ENCODE measurements at places on chromosomes 2 and 18. TPM values are rescaled to one million over a fixed set of nuclear protein-coding genes. Genes with fewer than 3 reads are reported as not detected.
A peak's percentile ranks its signal among the peaks of the same experiment; 100 is the strongest.

MC4R gene
- total RNA-seq = not detected

DNA sequence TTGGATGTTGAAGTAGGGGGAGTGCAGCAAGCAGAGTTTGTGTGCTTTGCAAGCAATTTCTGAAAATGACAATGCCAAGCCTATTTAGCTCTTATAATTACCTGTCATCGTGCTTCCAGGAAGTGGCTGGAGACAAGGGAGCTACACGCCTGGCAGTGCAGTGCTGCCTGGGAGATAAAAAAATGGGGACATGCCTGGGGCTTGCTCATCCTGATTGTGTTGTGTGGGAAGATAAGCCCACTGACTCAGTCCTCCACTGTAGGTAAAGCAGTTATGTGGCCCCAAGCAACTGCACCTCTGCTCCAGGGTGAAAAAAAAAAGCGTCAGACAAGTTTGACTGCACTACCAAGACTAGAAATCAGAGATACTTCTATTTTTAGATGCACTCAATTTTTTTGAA lies 396.9 kb upstream of the NXPH2 start:
- no peak for DNase-seq

SLC38A11 gene
- 0.41 TPM for total RNA-seq

PROKR1 gene
- not detected for total RNA-seq

DNA sequence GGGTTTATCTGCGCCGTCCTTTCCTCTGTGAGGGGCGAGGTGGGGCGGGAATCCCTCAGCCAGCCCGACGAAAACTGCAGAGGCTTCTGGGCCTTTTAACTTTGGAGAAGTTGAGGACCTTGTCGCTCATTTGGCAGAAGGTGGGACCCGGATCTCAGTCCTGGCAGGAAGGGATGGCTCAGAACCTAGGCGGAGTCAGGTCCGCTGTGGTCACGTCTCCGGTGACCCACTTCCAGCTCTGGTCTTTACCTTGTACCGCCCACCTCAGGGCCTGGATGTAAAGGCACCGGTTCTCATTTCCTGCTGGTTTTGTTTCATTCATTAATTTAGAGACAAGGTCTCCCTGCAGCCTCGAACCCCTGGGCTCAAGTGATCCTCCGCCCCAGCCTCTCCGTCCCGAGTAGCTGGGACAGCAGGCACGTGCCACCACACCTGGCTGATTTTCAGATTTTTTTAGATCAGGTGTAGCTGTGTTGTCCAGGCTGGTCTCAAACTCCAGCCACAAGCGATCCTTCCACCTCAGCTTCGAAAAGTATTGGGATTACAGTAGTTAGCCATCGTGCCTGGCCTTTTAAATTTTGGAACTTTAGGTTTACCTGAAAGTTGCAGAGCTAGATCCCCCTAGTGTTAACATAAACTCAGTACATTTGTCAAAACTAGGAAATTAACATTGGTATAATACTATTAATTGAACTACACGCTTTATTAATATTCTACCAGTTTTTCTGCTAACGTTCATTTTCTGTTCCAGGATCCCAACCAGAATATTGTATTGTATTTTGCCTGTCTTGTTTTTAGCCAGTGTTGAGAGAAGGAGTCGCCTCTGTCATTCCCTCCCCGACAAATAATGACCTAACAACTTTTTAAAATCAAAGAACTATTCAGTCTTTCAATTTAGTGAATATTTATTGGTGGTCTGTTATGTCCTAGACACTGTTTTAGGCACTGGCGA lies 852 bp downstream of the POLI start:
- DNase-seq = peak; percentile 38

- DNase-seq = no peak
Observed at GRCh38 chr18:59881728-59882656, 17.8 kb upstream of the PMAIP1 start.

DNA sequence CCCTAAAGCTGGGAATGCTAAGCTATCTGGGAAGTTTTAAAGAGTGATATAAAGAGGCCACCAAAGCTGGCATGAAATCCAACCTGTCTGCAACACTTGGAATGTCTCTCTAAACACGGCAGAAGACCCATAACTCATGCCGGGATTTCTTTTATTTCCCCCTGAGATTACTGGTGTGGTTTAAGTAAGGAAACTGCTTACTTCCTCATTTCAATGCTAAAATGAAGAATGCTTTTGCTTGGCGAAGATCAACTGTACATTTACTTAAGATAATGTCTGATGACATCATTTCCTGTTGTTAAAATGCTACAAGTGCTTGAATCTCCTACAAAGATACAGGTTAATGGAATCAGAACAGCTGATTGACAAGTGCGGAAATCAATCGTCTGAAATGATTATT lies 353.8 kb upstream of the SALL3 start:
- DNase-seq = no peak

- DNase-seq = no peak
Observed at GRCh38 chr18:32629981-32630700, 142.7 kb downstream of the KLHL14 start.

DNA sequence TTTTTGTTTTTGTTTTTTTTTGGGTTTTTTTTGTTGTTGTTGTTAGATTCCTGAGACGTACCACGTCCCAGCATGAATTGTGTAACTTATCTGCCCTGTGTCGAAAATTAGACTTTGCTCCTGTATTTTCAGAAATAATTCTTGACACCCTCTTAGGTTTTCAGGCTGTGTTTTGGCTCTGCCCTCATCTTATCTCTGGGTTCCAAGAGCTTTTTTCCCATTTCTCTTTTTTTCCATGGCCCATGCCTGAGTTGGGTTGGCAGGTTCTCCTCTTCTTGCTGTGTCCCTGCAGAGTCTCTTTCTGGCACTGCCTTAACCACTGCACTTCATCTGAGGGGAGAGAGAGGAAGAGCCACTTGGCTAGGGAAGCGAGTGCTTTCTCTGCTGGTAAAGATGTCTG lies 42.4 kb downstream of the CTIF start:
- DNase-seq = no peak

GRCh38 chr18:5294457-5295230 lies 882 bp downstream of the ZBTB14 start:
- peak; percentile 53 for DNase-seq

DNA sequence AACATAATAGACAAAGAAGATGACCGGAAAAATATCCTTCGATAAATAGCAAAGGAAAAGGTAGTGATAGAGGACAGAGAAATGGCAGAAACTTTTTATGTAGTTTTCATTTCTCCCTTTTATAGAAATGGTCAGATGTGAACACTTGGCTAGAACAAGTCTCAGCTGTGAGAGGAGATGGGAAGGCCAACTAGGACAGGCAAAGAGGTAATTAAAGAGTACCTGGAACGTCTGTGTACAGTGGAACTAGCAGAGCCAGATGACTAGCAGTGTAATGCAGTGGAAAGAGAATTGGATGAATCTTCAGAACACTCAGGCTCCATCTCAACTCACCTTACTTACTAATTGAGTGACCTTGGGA lies 69.2 kb downstream of the NABP1 start:
- DNase-seq = no peak

GRCh38 chr2:207474863-207475485 lies 54.8 kb upstream of the CREB1 start:
- DNase-seq = no peak

SPC25 gene
- not detected for total RNA-seq

PLA2R1 gene
- total RNA-seq = 1.5 TPM

DNA sequence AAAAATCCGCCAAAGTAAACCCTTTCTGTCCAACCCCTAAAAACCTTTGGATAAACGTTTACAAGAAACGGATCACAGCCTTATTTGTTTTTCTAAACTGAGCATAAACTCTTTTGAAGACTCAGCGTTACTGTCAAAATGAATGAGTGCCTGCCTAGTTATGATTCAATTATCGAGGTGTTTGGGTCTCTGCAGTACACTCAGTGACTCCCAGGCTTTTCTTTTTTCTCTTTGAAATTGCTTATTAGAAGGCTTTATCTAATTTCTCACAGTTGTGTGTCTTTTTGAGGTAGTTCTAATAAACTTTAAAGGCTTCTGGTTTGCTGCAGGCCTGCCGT lies 663 bp downstream of the RHBDD1 start:
- no peak for DNase-seq

SLC9A4 gene
- total RNA-seq = not detected

DNA sequence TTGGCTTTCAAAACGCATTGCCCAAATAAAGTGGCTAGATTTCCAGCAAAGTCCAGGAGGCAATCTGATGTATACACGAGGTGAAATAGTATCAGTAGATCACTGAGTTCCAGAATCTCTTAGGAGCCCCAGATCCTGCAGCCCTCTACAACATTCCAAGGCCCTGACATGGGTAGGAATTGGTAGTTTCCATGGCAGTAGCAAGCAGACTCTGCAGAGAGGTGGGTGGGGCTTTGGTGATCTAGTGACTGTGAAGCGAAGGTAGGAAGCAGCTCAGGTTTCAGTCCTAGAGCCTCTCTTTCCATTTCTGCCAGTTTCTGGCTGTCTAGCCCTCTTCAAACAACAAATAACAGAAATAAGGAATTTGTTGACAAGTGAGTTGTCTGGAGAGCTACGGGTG lies 13.8 kb upstream of the SGPP2 start:
- DNase-seq = no peak

DNA sequence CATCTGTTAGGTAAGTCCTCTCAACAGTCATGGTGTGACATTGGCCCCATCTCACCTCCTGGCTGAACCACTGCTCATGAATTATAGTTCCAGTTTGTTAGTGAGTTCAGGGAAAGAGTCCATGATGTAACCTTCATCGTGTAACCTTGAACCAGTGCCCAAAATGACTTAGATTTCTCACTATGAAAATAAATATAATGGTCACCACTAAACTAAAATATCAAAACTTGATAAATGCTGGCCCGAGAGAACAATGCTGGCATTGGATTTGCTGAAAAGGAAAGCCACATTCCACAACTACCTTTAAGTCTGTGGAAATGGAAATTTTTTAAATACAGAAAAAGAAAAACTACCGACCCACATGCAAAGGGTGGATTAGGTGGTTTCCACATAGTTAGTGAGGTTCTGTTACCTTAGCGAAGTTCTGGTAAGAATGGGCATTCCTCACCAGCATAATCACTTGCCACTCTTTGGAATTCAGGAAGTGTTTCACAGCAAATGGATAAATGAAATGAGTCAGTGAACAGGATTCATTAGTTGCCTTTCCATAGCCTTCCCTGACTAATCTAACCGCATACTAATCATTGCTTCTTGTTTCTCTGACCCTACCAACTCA lies 133.9 kb upstream of the CTAGE1 start:
- no peak for DNase-seq

- DNase-seq = no peak
Observed at GRCh38 chr2:60441800-60442199, 111.7 kb downstream of the BCL11A start.

DPYSL5 gene
- total RNA-seq = 0.12 TPM

DNA sequence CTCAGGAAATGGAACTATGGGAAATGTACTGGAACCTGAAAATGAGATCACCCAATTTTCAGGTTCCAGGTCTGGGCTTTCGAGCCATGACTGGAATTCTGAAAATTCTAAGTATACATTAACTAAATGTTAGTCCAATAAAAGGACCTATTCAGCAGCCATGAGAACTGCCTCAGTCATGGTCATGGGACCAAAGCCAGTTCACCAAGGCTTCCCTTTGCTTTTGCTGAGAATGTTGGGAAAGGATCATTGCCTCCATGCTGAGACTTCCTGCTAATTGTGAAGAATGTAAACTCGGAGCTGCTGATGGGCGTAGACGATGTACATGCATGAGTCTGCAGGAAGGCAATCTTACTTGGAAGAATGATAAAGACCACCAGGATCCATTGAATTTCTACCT lies 624.4 kb upstream of the SOX11 start:
- DNase-seq = no peak

DNA sequence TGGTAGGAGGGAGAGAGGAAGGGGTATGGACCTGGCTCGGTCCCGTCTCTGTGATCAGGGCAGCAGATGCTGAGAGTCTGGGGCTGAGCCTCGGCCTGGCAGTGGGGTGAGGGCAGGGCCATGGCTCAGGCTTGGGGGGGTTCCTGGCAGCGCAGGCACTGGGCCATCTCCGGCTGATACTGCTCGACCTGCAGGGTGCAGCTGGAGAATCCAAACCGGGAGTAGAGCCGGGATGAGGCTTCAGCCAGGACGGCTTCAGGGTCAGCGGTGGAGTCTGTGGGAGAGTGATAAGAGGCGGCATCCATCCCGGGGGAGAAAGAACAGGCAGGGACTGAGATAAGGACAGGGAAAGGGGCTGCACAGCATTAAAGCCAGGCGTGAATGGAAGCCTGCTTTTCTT lies 7.7 kb downstream of the SLC30A3 start:
- no peak for DNase-seq

DNA sequence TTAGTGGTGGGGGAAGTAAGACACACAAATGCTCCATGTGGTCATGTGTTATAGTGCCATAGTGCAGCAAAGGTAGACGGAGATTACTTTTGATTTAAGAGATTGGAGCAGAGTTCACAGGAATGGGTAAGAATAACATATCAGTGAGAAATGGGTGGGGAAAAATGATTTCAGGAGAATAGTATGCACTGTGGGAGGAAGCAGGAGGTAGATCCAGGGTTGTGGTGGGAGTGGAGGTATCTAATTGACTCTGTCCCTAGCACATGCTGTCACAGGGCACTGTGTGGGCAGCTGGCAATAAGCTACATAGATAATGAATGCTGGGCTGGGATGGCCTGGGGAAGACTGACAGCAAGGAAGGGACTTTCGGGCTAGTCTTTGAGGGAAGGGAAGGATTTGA lies 65.3 kb downstream of the STAT1 start:
- no peak for DNase-seq

Measured in heart right ventricle (tissue), 16 donors.